Calu3 (cell line): ENCODE measurements at places on chromosomes 5 and 9. TPM values are rescaled to one million over a fixed set of nuclear protein-coding genes. Genes with fewer than 3 reads are reported as not detected.

The KLF9 gene
- 0.81 and 0.87 TPM in 2 replicates for total RNA-seq

The ELOVL7 gene
- total RNA-seq: 40.5 and 42.7 TPM in 2 replicates

The SRD5A1 gene
- total RNA-seq: 15.6 and 15.9 TPM in 2 replicates

- no peak for DNase-seq
These were observed 137.6 kb downstream of the SUSD1 start for GRCh38 chr9:112037281-112038016.

GRCh38 chr9:83422527-83422926 is 115.7 kb downstream of the FRMD3 start:
- no peak for DNase-seq

DNA sequence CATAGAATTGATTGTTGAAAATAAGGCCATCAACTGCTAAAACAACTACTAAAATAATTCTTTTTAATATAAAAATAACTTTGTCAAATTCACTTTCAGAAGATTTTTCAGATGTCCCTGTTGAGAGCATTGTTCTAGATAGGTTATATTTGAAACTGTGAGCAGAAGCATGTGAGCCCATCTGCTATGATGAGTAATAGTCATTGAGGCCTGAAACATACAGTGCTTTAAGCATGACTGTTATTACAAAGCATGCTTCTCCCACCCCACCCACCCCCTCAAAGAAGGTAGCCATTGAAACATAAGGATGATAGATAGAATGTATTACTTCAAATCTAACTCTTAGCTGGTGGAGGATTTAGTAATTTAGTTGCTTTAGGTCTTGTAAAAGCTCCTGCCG is 86.0 kb downstream of the UHRF2 start:
- DNase-seq: no peak
